ENCODE measurements at places on chromosomes 12 and 14. TPM values are rescaled to one million over a fixed set of nuclear protein-coding genes. Genes with fewer than 3 reads are reported as not detected.

Gene ANKRD33
- not detected for total RNA-seq

- DNase-seq = no peak
Measured at GRCh38 chr12:63882844-63883243, 38.3 kb downstream of the SRGAP1 start.

- DNase-seq = no peak
Measured at GRCh38 chr12:34604631-34605509, 582.6 kb downstream of the ALG10 start.

Gene B4GALNT3
- 3.6 TPM for total RNA-seq

Gene OR6C65
- total RNA-seq = not detected

- DNase-seq = no peak
Measured at GRCh38 chr14:83850092-83850491, 1679.9 kb upstream of the FLRT2 start.

DNA sequence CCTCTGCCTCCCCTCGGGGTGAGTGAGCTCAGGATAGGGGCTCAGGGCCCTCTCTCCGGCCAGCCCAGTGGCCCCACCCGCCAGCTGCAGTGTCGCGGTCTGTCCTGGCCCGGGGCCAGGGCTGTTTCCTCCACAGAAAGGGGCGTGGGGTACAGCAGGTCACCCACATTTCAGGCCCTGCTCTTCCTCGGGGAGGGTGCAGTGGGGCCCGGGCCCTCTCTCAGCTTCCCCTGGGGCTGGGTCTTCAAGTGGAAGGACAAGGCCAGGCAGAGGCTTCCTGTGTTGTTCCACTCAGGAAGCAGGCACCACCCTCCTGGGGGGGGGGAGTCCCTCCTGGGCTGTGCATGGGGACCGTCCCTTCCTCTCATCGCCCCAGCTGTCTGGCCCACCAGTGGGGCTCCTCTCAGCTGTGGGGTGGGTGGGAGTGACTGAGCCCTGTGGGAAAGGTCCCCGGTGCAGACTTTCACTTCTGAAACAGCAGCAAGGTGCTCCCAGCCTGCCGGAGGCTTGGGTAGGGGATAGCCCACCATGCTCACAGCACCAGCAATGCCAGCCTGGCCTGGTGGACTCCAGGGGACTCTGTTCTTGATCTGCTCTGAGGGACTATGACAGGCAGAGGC, 3.7 kb downstream of the GPR132 start:
- DNase-seq = no peak

DNA sequence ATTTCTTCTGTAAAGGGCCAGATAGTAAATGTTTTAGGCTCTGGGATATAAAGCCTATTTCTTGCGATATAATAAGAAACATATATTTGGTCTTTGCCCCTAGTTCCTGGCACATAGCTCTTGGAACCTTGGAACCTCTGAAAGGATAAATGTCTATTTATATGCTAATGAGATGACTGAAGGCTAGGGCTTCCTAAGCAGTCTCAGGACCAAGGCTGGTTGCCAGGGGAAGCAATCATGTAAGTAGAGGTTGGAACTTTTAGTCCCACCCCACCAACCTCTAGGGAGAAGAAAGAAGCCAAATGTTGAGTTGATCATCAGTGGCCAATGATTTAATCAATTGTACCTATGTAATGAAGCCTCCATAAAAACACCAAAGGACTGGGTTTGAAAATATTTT, 26.6 kb upstream of the NFYB start:
- no peak for DNase-seq

DNA sequence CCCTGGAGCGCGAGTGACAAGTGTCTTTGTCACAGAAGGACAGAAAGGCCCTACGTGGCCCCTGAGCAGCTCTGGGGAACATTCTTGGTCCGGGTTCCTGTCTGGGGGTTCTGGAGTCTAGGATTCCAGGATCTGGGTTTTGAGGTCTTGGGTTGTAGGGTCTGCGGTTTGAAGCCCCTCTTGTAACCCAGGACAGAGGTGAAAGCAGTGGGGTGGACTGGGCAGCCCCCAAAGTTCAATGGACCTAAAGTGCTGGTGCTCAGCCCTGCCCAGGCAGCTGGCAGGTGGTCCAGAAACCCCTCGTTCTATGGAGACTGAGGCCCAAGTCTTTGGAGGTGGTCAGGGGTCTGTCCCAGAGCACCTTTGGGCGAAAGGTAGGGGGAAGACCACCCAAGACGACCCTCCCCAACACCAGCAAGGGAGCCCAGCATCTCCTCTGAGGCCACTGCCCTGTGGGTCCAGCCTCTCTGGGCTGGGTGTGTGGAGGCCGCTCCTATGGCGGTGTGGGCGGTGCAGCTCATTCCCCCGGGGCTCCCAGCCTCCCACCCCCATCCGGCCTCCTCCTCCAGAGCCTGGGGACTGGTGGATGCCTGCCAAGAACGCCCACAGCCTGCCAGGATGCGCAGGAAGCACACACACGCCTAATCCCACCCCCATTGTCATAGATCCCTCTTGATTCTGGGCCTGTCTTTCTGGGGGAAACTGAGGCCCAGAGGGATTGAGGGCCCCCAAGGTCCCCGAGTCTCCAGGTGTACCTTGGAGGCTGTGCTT, 30.2 kb upstream of the ANKRD9 start:
- DNase-seq = peak; percentile 49

DNA sequence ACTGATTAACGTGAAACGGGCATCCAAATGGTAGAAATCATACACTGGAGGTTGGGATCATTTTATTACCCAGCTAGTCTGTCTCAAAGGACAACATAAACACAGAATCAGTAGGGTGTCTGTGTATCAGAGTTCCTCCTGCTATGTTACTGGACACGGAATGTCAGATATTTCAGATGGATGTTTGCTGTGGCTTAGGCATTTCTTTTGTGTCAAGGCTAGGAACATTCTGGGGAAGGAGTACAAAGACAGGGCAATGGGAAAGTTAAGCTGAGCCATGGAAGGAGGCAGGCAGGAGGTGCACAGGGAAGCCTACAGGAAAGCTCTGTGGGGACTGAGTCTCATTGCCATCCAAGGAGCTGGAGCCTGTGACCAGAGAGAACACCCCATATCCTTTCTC, 254.6 kb downstream of the C12orf75 start:
- no peak for DNase-seq

- DNase-seq = peak; percentile 32
Measured at GRCh38 chr12:53695152-53696145, 19.6 kb upstream of the ATP5MC2 start.

Gene WIF1
- not detected for total RNA-seq

Gene ZC3H14
- total RNA-seq = 55.8 TPM

GRCh38 chr14:21024585-21025370, at the start of gene NDRG2:
TSS of gene NDRG2 (minus strand) at chr14:21025061. CDS start at chr14:21023315, 1,746 bp downstream.
- DNase-seq = no peak

DNA sequence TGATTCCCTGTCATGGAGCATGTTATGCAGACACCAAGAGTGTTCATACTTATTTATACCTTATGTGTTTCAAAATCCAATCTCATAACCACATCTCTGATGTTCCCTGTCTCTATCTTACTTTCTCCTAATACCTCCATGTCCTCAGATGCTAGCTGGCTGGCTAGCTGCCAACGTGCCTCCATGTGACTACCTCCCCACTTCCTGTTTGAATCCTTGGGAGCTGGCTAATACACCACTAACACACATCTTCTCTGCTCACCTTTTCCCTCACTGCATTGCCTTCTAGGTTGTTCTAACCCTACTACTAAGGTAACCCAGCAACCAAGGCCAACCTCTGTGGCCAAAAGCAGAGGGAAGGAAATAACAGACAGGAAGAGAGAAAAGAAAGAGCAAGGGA, 27.3 kb downstream of the TTC5 start:
- DNase-seq = no peak

- no peak for DNase-seq
Measured at GRCh38 chr14:23589606-23590005, 11.0 kb upstream of the JPH4 start.

DNA sequence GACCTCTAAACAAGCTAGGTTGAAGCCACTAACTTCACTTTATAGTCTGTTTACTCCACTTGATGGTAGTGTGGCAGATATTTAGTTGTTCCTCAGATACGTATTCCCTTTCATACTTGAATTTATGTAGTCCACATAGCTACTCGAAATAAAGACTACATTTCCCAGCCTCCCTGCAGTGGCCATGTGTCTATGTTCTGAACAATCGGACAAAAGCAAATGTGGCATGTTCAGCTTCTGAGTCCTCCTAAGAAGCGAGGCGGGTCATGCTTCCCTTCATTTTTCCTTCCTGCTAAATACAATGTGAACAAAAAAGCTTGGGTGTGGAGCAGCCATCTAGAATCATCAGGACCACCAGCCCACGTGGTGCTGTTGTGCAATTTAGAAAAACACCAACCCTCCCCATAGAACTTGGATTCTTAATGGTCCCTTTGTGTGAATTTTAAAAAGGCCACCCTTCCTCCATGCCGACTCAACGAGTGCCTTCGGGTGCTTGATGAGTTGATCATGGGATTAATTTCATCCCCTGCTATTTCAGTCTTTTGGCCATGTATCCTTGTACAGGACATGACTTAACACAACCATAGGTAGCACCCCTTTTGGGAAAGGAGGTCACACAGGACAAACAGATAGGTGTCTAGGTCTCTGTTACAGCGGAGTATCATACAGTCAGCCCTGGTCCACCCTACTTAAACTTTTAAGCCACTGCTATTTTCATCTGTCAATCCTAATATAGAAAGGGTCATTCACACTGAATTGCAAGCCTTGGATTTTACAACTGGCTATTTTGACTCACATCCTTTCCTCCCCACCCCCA, 60.7 kb downstream of the ZFC3H1 start:
- no peak for DNase-seq

DNA sequence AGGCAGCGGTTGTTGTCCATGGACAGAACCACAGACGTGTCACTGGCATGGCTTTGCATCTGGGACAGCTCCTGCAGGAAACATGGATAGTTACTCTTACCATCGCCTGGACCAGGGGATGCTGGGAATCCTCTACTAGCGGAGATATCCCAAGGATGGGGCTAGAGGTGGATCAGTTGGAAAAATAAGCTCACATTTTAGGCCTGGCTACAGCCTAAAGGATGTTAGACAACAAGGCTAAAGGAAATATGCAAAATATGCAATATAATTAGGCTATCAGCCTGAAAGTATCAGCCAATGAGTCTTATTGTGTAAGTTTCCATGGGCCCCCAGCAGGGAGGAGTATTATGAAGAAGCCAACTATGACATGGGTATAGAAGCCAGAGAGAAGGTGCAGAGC, 5.0 kb downstream of the KRT76 start:
- no peak for DNase-seq

- no peak for DNase-seq
Measured at GRCh38 chr14:92698393-92698792, 50.0 kb downstream of the LGMN start.

DNA sequence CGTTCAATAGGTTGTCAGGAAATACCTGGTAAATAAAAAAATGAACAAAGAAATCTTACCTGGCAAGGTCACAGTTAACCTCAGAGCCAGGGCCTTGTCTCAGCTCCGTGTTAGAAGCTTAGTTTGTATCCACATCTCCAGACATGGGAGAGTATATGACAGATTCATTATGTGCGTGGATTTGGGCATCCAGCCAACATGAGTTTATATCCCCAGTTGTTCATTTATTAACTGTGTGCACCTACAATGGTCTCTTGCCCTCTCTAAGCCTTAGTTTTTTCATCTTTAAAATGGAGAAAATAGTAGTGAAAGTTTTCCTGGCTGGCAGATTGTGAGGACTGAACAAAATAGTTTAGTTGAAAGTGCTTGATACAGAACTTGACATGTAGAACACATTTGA, 437.8 kb downstream of the NPAS3 start:
- no peak for DNase-seq

Gene BBOF1
- 6.8 TPM for total RNA-seq

DNA sequence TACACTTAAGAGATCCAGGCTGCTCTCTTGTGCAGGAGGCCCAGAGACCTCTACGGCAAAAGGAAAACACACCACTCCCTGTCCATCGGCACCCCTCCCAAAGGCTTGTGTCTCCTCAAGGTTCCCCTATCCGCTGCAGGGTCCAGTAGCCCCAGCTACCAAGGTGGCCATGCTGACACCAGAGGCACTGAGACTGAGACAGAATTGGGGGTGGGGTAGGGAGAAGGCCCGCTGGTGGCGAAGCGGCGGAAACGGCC, 590 bp downstream of the DDIT3 start:
- DNase-seq = no peak

Gene HOXC11
- not detected for total RNA-seq

Gene GYS2
- not detected for total RNA-seq

- DNase-seq = no peak
Measured at GRCh38 chr14:69687606-69688298, 76.4 kb downstream of the SUSD6 start.

DNA sequence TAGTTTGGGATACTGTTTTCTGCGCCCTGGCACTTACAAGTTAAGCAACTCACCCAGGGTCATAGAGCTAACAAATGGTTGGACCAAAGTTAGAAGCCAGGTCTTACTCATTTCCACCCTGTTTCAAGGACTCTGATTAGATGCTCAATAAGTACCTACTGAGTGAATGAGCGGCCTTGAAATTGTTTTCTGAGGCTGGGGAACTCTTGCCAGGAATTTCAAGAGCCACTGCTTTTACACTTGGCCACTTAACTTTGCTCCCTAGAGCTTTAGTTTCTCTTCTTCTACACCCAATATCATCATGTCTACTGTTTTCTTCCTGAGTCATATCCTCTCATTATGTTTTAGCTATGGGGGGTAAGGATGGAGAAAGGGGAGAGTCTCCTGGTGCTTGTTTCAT, 431.6 kb downstream of the ZFP36L1 start:
- DNase-seq = peak; percentile 93

GRCh38 chr12:123237646-123238329, 4.6 kb downstream of the MTRFR start:
- peak; percentile 22 for DNase-seq

DNA sequence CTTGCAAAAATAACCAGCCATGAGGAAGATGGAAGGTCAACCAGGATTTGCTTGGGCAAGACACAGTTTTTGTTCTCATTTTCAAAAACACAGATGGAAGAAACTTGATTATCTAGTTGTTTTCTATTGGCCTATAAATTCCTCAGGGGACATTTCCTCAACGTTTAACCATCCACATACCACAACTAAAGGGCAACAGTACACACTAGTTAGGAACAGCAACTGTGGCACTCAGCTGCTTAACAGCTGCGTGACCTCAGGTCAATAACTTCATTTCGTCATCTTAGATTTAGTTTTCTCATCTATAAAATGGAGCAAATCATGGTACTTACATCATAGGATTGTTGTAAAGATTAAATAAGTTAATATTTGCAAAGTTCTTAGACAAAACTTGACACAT, 18.7 kb downstream of the SSTR1 start:
- DNase-seq = no peak

Gene C1QL4
- 0.09 TPM for total RNA-seq

DNA sequence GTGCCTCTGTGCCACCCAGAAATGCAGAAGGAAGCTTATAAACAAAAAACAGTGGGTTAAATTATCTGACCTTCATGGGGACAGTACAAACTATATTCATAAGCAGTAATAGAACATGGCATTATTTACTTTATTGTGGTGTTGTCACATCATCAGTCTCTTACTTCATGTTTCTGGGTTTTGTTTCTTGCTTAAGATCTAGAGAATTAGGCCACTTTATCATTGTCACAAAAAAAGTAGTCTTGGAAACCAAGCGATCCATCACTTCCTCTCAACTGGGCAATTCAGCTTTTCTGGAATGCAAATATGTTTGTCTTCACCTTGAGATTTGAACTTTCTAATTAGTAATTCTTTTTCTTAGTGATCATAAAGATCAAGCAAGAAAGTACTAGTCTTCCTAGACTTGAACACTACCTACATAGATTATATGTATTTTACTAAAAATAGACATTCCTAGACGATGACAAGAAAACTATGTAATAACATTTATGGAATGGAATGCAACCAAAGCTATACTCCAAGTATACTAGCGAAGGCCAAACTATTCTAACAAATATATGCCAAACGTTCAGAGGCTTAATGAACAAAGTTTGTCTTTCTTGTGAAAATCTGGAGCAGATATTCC, 363.4 kb downstream of the DAD1 start:
- DNase-seq = peak; percentile 78
